ENCODE measurements at places on chromosomes 4 and X.

DNA sequence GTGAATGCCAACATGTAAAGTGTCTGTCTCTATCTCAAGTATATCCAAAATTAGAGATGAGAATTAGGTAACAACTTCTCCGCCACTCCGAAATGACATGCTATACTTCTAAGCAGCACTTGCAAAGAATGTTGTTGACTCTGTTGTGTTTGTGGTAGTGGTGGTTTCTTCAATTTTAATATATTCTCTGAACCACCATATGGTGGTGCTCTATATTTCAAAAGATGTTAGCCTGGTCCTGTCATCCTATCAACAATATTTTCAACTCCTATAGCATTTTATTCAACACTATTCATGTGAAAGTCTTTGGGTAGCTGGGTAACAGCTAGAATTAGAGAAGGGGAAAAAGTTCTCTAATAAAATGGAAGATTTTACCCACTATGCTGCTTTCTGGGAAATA, 1622.8 kb upstream of the IGFBP7 start:
- no peak for DNase-seq

GRCh38 chr4:7432531-7433375, 2.0 kb downstream of the PSAPL1 start:
- no peak for DNase-seq

- DNase-seq, result no peak
Measured at GRCh38 chrX:17788439-17788838, 51.1 kb downstream of the SCML1 start.

DNA sequence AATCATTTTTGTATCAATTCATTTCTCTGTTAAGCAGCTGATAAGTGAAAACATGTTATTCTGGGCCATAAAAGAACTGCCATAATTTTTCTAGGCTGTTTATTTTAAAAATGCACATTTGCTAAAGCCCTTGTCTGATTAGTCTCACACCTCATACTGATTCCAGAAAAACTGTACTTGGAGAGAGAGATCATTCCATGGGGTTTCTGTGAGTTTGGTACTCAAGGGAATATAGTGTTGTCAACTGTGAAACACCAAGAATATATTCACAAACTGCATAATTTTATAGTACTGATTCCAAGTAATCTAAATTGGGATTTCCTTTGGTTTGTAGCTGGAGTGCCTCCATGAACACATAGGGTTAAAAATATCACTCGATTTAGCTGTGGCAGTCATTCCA, 547.6 kb downstream of the RPA4 start:
- DNase-seq, result no peak

GRCh38 chr4:142645475-142646108, 200.5 kb downstream of the INPP4B start:
- no peak for DNase-seq

DNA sequence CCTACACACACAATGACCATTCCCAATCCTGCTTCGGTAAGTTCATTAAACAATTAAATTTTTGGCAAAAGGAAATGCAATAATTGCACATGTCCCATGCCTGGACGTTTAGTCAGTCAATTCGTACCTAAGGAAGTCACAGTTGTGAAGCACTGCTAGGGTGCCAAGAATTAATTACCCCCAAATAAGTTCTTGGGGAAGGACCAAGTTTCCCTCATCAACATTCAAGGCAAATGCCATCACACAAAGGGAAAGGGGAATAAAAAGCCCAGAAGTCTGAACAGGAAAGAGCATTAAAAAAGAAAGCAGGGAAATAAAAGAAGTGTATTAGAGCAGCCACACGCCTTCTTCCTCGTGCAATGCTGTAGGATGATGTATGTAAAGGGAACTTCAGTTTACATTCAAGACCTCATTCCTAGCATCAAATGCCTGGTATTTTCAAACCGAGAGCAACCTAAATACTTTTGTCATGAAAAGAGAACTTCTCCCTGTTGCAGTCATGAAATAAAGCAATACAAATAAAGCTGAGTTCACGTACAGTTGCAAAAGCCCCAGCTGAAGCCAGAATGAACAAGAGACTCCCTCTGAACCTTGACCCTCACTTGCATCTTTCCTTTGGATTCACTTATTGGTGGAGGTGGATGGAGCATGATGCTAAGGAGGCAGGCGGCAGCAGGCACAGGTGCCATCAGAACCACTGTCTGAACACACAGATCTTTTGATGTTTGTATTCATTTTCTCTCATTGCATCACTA, 124.0 kb upstream of the PPARGC1A start:
- DNase-seq, result no peak

DNA sequence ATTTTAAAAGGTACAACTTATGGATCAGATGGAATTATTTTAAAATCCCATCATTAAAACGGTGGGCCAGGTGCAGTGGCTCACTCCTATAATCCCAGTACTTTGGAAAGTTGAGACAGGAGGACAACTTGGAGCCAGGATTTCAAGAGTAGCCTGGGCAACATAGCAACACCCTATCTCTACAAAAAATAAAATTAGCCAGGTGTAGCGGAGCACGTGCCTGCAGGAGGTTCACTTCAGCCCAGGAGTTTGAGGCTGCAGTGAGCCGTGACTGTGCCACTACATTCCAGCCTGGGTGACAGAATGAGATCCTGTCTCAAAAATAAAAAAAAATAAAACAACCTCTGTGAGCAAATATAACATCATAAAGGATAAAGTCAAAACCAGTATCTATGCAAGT, 11.4 kb downstream of the ADH5 start:
- no peak for DNase-seq

GRCh38 chr4:151431728-151432127, 22.8 kb downstream of the FHIP1A start:
- no peak for DNase-seq

GRCh38 chrX:45198301-45198700, 2.4 kb downstream of the DIPK2B start:
- DNase-seq, result no peak

DNA sequence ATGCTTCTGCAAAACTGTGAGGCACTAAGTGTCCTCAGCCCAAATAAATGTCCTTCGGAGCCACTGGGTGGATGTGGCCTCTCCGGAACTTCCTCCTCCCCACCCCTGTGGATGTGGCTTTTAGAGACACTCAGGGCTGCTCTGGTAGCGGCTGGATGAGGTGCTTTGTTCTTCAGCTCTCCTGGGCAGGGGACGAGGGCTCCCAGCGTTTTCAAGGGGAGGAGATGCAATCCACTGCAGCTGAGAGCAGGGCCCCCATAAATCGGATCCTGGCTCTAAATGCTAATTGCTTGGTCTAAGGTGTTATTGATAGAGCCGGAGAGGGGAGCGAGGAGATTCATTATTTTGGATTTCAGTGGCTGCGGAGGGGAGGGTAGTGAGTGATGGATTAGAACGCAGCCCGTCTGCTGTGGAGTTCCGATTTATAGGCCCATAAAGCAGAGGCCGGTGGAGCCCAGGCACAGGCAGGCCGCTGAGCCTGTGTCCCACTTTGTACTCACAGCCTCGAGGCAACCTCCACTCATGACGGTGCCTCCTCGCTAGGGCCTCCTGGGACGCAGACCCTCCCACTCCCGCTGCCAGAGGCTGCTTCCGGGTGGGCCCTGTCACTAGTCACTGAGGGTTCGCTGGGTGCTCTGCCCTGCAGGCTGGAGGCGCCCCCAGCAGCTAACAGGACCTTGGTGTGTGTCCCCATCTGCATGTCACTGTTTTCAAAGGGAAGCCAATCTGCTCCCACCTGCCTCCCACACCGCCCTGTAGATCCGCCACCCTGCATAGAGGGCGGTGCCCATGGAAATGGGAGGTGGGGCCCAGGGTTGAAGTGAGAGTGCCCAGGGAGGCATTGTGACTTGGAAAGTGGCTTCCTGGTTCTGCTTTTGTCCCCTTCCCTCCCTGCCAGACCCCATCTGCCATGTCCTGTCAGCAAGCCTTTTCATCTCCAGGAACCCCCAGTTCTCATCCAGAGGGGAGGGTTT, 135.4 kb upstream of the PSAPL1 start:
- no peak for DNase-seq

DNA sequence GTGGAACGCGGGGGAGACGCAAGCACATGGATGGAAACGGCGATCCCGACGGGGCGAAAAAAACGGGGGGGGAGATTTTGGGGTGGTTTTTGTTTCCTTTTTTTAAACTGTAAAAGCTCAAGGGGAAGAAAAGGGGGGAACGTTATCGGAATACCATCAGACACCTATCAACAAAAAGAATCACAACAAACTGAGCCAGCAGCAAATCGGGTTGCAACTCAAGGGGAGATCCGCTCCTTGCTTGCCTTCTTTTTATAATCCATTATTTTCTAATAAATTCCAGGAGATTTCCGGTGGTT, 616 bp downstream of the MAML3 start:
- no peak for DNase-seq

DNA sequence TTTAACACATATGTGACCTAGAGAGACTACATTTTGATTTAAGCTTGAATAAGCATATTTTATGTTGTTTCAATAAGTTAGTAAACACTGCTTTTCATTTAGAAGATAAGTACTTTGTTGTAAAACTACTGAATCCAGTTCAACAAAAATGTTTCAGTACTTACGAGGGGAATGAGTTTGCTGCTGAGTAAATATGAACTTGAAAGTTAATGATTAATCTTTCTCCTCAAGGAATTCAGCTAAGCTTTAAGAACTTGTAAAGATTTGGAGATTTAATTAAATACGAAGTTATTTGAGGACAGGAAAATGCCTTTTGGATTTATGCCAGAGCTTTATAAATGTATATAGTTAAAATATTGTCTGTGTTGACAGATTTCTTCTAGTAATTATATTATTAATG, 933.0 kb upstream of the LCORL start:
- DNase-seq, result no peak

GRCh38 chr4:88225232-88226105, 58.9 kb downstream of the PPM1K start:
- no peak for DNase-seq

DNA sequence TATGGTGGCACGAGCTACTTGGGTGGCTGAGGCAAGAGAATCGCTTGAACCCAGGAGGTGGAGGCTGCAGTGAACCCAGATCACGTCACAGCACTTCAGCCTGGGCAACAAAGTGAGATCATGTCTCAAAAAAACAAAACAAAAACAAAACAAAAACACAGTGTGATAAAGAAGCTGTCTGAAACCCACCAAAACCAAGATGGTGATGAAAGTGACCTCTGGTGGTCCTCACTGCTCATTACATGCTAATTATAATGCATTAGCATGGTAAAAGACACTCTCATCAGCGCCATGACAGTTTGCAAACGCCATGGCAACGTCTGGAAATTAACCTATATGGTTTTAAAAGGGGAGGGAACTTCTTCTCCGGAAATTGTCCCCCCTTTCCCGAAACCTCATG, 29.4 kb upstream of the OPHN1 start:
- no peak for DNase-seq

- DNase-seq, result no peak
Measured at GRCh38 chrX:138157850-138158249, 553.7 kb downstream of the FGF13 start.

GRCh38 chr4:77151241-77151640, 5.8 kb upstream of the CCNG2 start:
- no peak for DNase-seq

Data from C1 segment of cervical spinal cord (tissue), 14 donors.